CD4-positive, alpha-beta T cell treated with Interferon alpha-2 for 1 hour (primary cell): ENCODE measurements at places on chromosomes 11 and 22.
A peak's percentile ranks its signal among the peaks of the same experiment; 100 is the strongest.

- no peak for DNase-seq
These were observed 12.0 kb downstream of the BRD1 start for GRCh38 chr22:49815641-49816091.

DNA sequence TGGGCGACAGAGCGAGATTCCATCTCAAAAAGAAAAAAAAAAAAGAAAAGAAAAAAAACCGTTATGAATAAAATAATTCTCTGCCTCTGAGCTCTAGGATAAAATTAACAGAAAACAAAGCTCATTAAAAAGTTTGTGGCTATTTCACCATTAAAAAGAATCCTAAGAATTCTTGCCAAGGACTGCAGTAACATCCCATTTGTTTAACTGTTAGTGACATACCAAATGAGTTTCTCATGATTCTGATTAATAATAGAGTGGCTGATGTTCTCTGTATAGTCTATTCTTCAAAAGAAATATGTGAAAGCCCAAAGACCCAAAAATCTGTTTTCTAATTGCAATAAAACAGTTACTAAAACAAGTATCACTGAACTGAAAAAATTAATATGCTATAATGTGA, 19.7 kb downstream of the CLNS1A start:
- DNase-seq, result no peak

- no peak for DNase-seq
These were observed 27.2 kb downstream of the WEE1 start for GRCh38 chr11:9600644-9601036.

GRCh38 chr11:88575916-88576315, 238.4 kb upstream of the CTSC start:
- DNase-seq, result no peak

DNA sequence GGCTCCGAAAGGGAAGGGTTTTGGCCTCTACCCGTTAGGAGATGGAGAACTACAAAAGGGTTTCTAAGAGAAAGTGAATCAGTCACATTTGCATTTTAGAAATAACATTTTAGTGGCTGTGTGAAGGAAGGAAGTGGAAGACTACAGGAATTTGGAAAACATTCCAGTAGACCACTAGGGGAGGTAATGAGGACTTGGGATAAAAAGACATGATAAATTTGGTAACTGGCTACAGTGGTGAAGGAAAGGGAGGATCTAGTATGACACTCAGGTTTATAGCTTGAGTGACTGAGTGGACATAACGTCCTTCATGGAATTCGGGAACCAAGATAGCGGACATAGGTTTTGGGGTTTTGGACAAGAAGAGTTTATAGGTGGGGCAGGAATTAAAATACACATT, 7.0 kb upstream of the RRM1 start:
- DNase-seq, result no peak

GRCh38 chr11:70900540-70900939, 351.8 kb downstream of the SHANK2 start:
- no peak for DNase-seq

GRCh38 chr11:3041699-3042441, 15.4 kb downstream of the CARS1 start:
- no peak for DNase-seq

GRCh38 chr11:133524488-133524887, 7.8 kb downstream of the OPCML start:
- no peak for DNase-seq

- no peak for DNase-seq
These were observed 145.6 kb downstream of the FEZ1 start for GRCh38 chr11:125350206-125351032.

DNA sequence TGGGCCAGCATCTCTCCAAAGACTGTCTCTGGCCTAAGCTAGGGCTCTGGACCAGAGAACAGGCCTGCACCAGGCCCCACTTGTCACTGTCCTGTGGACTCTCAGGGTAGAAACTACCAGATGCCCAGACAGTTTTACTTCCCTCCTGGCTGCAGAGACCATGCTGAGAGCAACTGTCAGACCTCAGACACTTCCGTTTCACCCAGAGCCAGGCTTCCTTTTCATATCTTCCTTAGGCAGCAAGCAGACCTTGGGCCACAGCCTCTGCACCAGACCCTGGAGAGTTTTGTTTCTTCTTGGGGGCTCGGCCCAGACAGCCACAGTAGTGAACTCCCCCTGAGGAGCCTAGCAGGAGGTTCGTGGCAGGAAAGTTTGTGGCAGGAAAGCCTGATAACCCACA, 12.1 kb upstream of the FCHSD2 start:
- DNase-seq, result peak; percentile 78
